ENCODE measurements at places on chromosomes 3 and 15. TPM values are rescaled to one million over a fixed set of nuclear protein-coding genes. Genes with fewer than 3 reads are reported as not detected.

DNA sequence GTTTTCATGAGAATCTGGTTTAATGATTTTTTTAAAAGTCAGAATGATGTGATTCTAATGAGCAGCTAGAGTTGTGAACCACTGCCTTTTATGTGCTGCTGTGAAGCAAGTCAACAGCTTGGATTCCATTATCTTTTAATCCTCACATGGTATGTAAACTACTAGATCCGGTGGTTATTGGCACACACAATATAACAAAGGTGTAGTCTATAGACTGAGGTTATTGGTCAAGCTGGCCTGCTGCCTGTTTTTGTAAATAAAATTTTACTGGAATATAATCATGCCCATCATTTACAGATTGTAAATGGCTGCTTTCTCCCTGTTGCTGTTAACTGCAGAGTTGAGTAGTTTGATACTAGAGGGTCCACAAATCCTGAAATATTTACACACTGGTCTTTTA, 103.1 kb downstream of the OTOL1 start:
- H3K36me3 ChIP-seq = no peaks in the 10 kb centered on the region
- H3K27me3 ChIP-seq = peaks cover 4% of the 10 kb centered on the region
- no peak for DNase-seq
- no peaks in the 10 kb centered on the region for H3K4me1 ChIP-seq

- peaks cover 1% of the 10 kb centered on the region for H3K27me3 ChIP-seq
- DNase-seq = peak; percentile 54
- H3K27ac ChIP-seq = peak overlapping the region; percentile 92
- H3K36me3 ChIP-seq = no peaks in the 10 kb centered on the region
These were observed 108.8 kb downstream of the XXYLT1 start for GRCh38 chr3:195162033-195162669.

DNA sequence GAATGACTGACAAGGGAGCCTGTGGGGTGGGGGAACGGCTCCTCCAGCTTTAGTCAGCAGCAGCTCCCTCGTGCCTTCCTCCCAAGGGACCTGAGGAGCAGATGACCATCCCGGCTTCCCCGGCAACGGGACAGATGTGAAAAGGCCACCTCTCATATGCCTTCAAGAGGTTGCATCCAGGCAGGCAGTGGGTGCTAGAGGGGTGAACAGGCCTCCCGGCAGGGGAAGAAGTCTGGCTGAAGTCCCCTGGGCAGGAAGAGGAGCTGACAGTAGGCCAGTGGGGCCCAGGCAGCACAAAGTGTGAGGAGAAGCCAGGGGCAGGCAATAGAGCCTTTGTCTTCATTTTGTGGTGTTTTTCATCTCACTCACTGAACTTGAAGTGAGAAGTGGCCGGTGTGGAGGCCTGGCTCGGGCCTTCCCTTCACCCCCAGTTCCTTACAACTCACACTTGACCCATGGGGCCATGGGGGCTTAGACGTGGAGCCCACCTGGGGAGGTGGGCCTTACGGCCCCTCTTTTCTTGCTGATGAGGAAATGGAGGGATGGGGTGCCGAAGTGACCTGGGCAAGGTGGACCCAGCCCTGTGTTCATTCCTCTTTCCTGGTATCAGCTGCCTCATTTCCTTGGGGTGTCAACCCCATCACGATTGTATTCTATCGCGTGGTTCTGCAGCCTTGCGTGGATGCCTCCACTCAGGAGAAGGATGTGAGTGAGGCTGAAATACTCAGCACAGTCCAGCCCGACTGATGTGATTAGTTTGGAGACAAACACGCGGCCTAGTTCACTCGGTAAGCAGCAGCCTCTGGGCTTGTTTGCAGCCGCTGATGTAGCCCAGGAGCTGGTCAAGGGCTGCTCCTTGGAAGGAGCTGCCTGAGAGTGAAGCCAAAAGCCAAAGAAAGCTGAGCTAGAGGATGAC, 115.5 kb upstream of the ALDH1A3 start:
- H3K27ac ChIP-seq = no peak overlapping the region
- no peaks in the 10 kb centered on the region for H3K36me3 ChIP-seq
- no peak for DNase-seq
- H3K4me1 ChIP-seq = no peaks in the 10 kb centered on the region

DNA sequence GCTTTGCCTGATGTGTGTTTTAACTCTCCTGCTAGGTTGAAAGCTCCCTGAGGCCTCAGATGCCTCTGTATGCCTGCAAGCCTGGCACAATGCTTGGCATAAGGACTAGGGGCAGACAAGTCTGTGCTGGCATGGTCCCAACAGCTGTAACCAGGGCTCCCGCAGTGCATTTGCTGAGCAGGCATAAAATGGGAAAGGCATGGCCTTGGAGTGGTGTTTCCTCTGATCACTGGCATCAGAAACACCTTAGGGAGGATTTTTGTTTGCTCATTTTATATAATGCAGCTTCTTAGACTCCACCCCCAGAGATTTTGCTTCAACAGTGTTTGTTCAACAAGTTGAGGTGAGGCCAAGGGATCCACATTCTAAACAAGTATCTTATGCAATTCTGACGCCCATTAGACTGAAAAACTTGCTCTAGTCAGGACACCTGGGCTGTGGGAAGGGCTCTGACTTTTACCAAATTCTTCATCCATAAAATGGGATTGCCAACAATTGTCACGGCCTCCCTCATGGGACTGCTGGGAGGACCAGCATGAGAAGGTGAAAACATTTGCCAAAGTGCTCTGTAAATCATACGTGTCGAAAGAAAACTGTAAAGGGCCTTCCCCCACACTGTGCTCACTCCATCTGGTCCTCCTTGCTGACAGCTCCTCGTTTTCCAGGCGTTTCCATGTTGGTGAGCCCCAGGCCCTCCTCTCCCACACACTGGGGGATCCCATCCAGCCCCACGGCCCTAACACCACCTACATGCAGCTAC, 43.1 kb downstream of the STARD5 start:
- H3K27ac ChIP-seq = no peak overlapping the region
- H3K4me3 ChIP-seq = no peak overlapping the region
- H3K27me3 ChIP-seq = peaks cover 5% of the 10 kb centered on the region
- DNase-seq = no peak

GRCh38 chr3:152388631-152389030, 119.9 kb downstream of the MBNL1 start:
- no peak for DNase-seq
- no peak overlapping the region for H3K27ac ChIP-seq
- peaks cover 4% of the 10 kb centered on the region for H3K36me3 ChIP-seq
- no peak overlapping the region for H3K4me3 ChIP-seq

DNA sequence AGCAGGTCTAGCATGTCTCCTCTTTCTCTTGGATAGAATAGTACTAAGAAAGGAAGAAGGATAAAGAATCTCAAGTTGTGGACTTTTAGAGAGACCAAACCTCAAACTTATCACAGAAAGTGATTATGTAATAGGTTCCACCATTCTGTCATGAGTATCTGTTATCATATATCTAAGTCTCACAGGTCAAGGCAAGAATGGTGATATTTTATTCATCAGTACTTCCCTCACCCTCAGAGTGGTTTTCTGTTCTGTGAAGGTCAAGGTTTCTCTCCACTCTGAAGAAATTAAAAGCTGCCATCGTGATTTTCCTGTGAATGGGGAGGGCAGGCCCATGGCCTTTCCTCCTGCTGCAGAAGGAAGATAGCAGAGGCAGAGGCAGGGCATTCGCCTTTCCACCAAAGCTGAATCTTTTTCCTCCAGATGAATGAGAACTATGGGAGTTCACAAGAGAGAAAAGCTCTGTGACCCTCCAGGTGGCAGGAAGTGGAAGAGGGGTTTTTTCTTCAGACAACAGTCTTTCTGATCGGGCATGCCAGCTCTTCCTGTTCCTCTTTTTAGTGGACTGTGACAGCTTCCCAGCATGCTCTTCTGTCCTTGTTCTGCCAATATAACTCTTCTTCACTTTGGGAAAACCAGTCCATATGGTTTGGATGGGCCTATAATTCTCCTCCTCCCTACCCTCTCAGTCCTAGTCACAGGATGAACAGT, 37.1 kb upstream of the CCK start:
- no peak overlapping the region for H3K4me3 ChIP-seq
- H3K27ac ChIP-seq = no peak overlapping the region
- no peak for DNase-seq
- no peaks in the 10 kb centered on the region for H3K36me3 ChIP-seq
- no peaks in the 10 kb centered on the region for H3K4me1 ChIP-seq

- no peaks in the 10 kb centered on the region for H3K36me3 ChIP-seq
- H3K27ac ChIP-seq = no peak overlapping the region
- H3K4me1 ChIP-seq = no peaks in the 10 kb centered on the region
- DNase-seq = no peak
These were observed 114.3 kb downstream of the NSUN3 start for GRCh38 chr3:94176988-94177745.

GRCh38 chr3:122025296-122025695, 3.2 kb upstream of the ILDR1 start:
- H3K27me3 ChIP-seq = peaks cover 2% of the 10 kb centered on the region
- no peak for DNase-seq
- H3K4me1 ChIP-seq = no peaks in the 10 kb centered on the region
- H3K4me3 ChIP-seq = no peak overlapping the region

GRCh38 chr3:10378742-10379141, 57.8 kb upstream of the SEC13 start:
- no peak overlapping the region for H3K27ac ChIP-seq
- no peak for DNase-seq
- peaks cover 3% of the 10 kb centered on the region for H3K27me3 ChIP-seq
- no peak overlapping the region for H3K4me3 ChIP-seq
- H3K36me3 ChIP-seq = no peaks in the 10 kb centered on the region

DNA sequence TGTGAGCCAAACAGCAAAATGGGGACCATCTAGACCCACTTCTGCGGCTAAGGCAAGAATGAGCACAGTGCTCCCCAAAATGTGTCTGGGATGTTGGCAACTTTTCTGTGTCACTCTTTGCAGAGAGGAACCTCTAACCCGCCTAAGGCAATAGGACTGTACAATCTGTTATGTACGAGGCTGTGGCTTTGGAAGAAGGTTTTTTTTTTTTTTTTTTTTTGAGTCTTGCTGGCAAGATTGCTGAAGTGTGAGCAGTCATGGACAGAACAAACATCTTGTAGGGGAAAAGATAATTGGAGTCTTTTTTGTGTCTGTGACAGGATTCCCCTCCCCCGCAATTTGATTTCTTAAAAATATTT, 7.2 kb downstream of the FEZF2 start:
- H3K4me1 ChIP-seq = no peaks in the 10 kb centered on the region
- DNase-seq = no peak
- peaks cover 4% of the 10 kb centered on the region for H3K36me3 ChIP-seq
- no peak overlapping the region for H3K27ac ChIP-seq

GRCh38 chr3:172776049-172776717, 25.7 kb downstream of the ECT2 start:
- no peaks in the 10 kb centered on the region for H3K27me3 ChIP-seq
- no peak for DNase-seq
- no peak overlapping the region for H3K27ac ChIP-seq
- H3K36me3 ChIP-seq = peaks cover 17% of the 10 kb centered on the region
- no peak overlapping the region for H3K4me3 ChIP-seq
- peaks cover 1% of the 10 kb centered on the region for H3K4me1 ChIP-seq

- peak overlapping the region; percentile 94 for H3K27ac ChIP-seq
- peaks cover 8% of the 10 kb centered on the region for H3K27me3 ChIP-seq
- H3K4me3 ChIP-seq = peak overlapping the region; percentile 87
- peaks cover 6% of the 10 kb centered on the region for H3K36me3 ChIP-seq
These were observed 237.6 kb upstream of the BHLHE40 start for GRCh38 chr3:4741404-4742307.

GRCh38 chr15:90259524-90259923, 5.9 kb upstream of the NGRN start:
- H3K27ac ChIP-seq = no peak overlapping the region
- DNase-seq = no peak
- H3K27me3 ChIP-seq = peaks cover 5% of the 10 kb centered on the region

DNA sequence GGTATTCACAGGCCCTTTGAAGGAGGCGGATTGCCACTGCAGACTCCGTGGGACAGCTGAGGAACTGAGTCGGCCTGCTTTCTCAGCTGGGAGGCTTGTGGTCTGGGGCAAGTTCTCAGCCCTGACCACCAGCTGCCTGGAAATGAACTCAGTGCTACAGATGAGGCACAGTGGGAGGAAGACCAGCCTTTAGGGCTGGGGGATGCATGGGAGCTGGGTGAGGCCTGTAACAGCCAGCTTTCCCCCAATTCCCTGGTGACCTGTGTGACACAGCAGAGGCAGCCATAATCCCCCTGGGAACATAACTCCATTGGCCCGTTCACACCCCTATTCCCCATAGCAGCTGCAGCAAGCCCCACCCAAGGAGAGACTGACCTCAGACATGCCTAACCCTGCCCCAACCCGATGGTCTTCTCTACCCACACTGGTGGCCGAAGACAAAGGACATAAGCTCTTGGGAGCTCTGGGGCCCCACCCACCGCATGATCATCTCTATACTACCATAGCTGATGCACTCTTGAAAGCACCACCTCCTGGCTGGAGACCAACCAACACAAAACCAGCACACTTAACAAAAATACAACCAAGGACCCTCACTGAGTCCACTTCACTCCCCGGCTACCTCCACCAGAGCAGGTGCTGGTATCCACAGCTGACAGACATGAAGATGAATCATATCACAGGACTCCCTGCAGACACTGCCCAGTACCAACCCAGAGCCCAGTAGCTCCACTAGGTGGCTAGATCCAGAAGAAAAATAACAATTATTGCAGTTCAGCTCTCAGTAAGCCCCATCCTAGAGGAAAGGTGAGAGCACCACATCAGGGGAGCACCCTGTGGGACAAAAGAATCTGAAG, 24.9 kb downstream of the ZMAT3 start:
- H3K27me3 ChIP-seq = no peaks in the 10 kb centered on the region
- peak overlapping the region; percentile 19 for H3K4me3 ChIP-seq
- DNase-seq = peak; percentile 7
- peak overlapping the region; percentile 9 for H3K27ac ChIP-seq
- H3K36me3 ChIP-seq = peaks cover 7% of the 10 kb centered on the region

DNA sequence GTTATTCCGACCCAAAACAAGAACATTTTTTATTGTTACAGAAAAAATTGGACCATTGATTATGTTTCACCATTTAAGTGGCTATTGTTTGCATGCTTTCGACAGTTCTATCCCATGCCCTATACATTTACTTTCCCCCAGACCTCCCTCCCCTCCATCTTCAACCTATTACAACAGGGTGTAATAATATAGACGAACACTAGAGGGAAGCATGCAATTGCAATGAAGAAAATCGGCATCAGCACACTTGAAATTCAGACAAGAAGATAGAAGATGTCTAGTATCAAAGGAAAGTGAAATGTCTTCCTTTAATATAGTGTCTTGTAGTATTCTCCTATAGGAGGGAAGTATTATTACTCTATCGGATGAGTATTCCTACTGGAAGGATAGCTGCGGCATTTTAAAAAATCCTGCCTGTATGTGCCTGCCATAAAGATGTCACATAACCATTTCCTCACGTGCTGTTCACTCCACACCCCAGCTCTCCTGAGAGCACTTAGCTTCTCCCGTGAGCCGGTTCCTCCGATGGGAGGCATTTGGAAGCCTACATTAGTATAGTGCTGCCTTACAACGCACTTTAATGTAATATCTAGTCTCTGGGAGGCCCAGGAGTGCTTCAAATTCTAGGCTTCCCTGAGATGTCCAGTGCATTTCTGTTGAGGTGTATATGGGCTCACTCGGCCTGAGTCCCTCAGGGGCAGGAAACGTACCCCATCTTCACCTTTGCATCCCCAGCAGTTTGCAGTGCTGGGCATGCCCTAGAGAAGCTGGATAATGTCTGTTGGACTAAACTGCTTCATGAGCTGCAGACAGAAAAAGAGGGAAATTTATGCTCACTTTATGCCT, 17.8 kb upstream of the ERICH6 start:
- H3K4me1 ChIP-seq = peaks cover 5% of the 10 kb centered on the region
- H3K27me3 ChIP-seq = no peaks in the 10 kb centered on the region
- no peak overlapping the region for H3K4me3 ChIP-seq
- no peak overlapping the region for H3K27ac ChIP-seq
- H3K36me3 ChIP-seq = peaks cover 8% of the 10 kb centered on the region
- DNase-seq = peak; percentile 63

Gene AADACL2
- not detected for polyA plus RNA-seq

Gene BCL2A1
- 16.1 TPM for polyA plus RNA-seq

Gene SLC28A1
- not detected for polyA plus RNA-seq

Gene ABHD2
- 33.1 TPM for polyA plus RNA-seq

Gene ERICH6
- polyA plus RNA-seq = not detected

Gene OR5K2
- polyA plus RNA-seq = not detected

Gene FANCD2OS
- polyA plus RNA-seq = not detected
